Karpas-422 (cell line): ENCODE measurements at places on chromosomes 1 and 21. TPM values are rescaled to one million over a fixed set of nuclear protein-coding genes. Genes with fewer than 3 reads are reported as not detected.

DNA sequence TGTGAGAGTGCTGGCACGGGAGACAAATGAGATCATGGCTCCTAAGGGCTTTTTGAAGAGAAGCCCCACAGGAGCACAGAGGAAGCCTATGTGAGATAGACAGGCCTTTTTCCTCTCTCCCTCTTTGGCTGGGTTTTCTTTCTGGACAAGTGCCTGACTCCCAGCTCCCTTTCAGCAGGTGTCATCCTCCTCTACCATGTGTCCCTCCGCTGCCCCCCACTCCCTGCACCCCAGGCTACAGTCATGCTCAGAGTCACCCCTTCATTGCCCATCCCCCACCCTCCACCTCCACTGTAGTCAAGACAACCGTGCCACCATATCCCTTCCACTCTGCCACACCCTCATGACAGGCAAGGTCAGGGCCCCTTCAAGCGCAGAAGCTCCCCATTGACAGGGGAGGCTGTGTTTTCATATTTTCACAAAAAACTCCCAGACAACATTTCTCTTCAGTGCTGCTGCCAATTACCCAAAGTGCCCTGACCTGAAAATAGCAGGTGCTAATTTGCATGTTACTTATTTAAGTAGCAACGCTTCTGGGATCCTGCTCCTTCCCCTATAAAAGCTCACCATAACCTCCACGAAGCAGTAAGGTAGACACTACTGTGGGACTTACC, 92.1 kb upstream of the IPO9 start:
- H3K36me3 ChIP-seq, result no peaks in the 10 kb centered on the region
- no peaks in the 10 kb centered on the region for H3K27me3 ChIP-seq
- peaks cover 24% of the 10 kb centered on the region for H3K4me1 ChIP-seq
- DNase-seq, result no peak
- no peak overlapping the region for H3K27ac ChIP-seq

DNA sequence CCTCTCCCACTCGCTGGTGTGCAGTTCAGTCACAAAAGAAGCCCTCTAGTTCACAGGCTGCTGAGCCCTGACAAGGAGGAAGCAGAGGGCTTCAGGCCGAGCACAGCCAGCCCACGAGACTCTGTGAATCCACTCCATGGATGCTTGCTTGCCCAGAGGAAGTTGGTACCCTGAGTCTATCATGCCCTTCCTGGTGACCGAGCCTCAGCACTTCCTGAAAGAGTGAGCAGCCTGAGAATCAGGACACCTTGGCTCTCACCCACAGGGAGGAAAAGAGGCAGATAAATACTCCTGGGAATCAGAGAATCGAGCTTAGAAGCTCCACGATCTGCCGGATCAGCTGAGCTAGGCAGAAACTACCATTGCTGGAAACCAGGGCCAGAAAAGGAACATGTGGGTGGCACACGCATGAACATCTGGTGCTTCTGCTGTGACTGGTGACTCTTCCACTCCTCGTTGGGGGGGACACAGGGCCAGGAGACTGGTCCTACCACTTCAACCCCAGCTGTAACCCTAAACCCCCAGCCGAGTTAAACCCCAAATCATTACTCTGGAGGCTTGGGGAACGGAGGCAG, 376.3 kb upstream of the CAMK1G start:
- no peak for DNase-seq
- H3K4me3 ChIP-seq, result no peak overlapping the region
- no peaks in the 10 kb centered on the region for H3K27me3 ChIP-seq
- H3K36me3 ChIP-seq, result no peaks in the 10 kb centered on the region

- H3K4me3 ChIP-seq, result peak within 1 kb of the TSS; percentile 75
- peak within 1 kb of the TSS; percentile 95 for H3K27ac ChIP-seq
- peak; percentile 91 for DNase-seq
- H3K4me1 ChIP-seq, result peaks cover 61% of the 10 kb centered on the region
- H3K36me3 ChIP-seq, result peaks cover 41% of the 10 kb centered on the region
Observed at GRCh38 chr1:157819896-157820295, at the start of gene FCRL1. Gene FCRL1 (minus strand): TSS chr1:157820120. CDS start chr1:157820037, 83 bp downstream.

GRCh38 chr21:33844104-33844889, 71.3 kb downstream of the ATP5PO start:
- H3K36me3 ChIP-seq, result no peaks in the 10 kb centered on the region
- no peak for DNase-seq
- H3K27me3 ChIP-seq, result no peaks in the 10 kb centered on the region
- H3K4me3 ChIP-seq, result no peak overlapping the region
- H3K4me1 ChIP-seq, result peaks cover 9% of the 10 kb centered on the region

GRCh38 chr21:44425895-44426662, 29.2 kb upstream of the LRRC3 start:
- no peak overlapping the region for H3K4me3 ChIP-seq
- H3K27me3 ChIP-seq, result no peaks in the 10 kb centered on the region
- DNase-seq, result no peak
- no peaks in the 10 kb centered on the region for H3K4me1 ChIP-seq

GRCh38 chr1:151282883-151283725, 1.0 kb downstream of the ZNF687 start:
- H3K27me3 ChIP-seq, result no peaks in the 10 kb centered on the region
- H3K4me3 ChIP-seq, result peak overlapping the region; percentile 80
- H3K27ac ChIP-seq, result peak overlapping the region; percentile 85
- H3K36me3 ChIP-seq, result peaks cover 6% of the 10 kb centered on the region; the same call in 1 of the 2 replicates
- peaks cover 20% of the 10 kb centered on the region for H3K4me1 ChIP-seq

DNA sequence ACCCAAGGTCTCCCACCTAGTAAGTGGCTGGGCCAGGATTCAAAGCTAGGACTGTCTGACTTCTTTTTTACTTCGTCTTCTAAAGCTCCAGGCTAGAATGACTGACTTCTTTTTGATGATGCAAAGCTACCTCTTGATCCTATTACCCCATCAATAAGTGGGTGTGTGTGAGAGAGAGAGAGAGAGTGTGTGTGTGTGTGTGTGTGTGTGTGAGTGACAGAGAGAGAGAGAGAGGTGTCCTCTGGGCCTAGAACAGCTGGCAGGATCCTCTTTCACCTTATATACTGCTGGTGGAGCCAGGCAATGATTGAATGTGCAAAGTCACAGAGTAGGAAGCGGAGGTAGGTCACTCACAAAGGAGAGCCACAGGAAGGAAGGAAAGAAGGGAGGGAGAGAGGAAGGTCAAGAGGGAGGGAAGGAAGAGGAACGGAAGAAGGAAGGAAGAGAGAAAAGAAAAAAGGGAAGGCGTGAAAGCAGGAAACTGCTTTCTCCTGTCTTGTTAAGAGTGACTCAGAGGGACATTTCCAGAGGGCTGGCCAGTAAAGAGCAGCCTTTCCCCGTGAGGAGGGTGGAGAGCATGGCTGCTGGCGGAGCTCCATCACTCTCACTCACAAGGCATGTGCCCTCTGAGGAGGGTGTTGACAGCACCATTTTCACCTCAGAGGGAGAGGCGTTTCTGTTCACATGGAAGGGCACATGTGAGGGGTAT, 68.9 kb downstream of the CDC7 start:
- H3K4me1 ChIP-seq, result 0 out of 2 replicates have a peak, but pooled peaks cover 5% of the 10 kb centered on the region
- DNase-seq, result no peak
- no peak overlapping the region for H3K4me3 ChIP-seq
- H3K36me3 ChIP-seq, result no peaks in the 10 kb centered on the region
- no peak overlapping the region for H3K27ac ChIP-seq

DNA sequence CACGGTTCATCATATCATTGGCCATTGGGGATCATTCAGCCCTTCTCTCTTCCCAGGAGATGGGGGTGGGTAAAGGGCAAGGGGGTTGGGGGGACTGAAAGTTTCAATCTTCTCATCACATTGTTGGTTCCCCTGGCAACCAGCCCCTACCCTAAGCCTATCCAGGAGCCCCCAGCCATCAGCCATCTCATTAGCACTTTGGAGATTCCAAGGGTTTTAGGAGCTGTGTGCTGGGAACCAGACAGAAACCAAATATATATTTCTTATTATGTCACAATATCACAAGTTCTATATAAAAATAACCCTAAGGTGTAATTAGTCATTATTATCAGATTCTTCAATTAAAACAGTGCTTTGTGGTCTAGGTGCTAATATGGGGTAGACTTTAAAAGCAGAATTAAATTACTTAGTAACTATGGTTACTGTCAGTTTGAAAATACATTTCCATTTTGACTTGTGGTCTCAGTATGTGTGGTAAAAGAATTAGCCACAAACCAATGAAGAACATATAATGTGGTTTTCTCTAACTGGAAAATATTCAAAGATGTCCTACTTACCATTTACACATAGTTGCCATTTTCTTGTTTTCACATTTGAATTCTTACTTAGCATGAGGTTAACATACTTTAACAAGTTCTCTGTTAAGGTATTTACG, 28.1 kb downstream of the IL23R start:
- no peak overlapping the region for H3K4me3 ChIP-seq
- H3K27ac ChIP-seq, result no peak overlapping the region
- no peaks in the 10 kb centered on the region for H3K27me3 ChIP-seq
- H3K4me1 ChIP-seq, result peaks cover 3% of the 10 kb centered on the region

DNA sequence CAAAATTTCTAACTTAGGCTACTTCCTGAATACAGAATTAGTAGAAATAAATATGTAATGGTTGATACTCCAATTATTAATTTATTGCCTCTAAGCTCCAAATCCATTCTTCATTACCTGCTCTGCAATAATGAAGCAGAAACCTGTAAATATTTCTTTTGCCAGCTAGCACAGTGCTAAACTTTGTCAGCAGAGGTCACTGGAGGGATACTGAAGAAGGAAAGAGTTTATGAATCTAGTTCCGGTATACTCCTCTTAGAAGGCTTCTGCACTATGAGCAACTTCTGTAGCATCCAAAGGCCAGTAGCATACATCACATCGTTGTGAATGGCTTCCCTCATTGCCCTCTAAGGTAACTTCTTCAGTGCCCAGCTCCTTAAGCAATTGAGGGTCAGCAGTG, 81.0 kb upstream of the LHX8 start:
- H3K36me3 ChIP-seq, result no peaks in the 10 kb centered on the region
- H3K27me3 ChIP-seq, result no peaks in the 10 kb centered on the region
- no peaks in the 10 kb centered on the region for H3K4me1 ChIP-seq
- DNase-seq, result peak; percentile 75
- H3K27ac ChIP-seq, result no peak overlapping the region
- H3K4me3 ChIP-seq, result no peak overlapping the region

- DNase-seq, result no peak
- no peak overlapping the region for H3K27ac ChIP-seq
- no peaks in the 10 kb centered on the region for H3K36me3 ChIP-seq
- H3K4me3 ChIP-seq, result no peak overlapping the region
- H3K27me3 ChIP-seq, result no peaks in the 10 kb centered on the region
Observed at GRCh38 chr1:193525411-193525810, 339.0 kb upstream of the B3GALT2 start.

GRCh38 chr1:110492573-110492972, 26.4 kb downstream of the KCNA10 start:
- H3K27me3 ChIP-seq, result no peaks in the 10 kb centered on the region
- no peak overlapping the region for H3K4me3 ChIP-seq
- no peaks in the 10 kb centered on the region for H3K4me1 ChIP-seq
- no peak for DNase-seq

- H3K4me1 ChIP-seq, result no peaks in the 10 kb centered on the region
- DNase-seq, result no peak
- no peak overlapping the region for H3K4me3 ChIP-seq
- no peaks in the 10 kb centered on the region for H3K27me3 ChIP-seq
- H3K36me3 ChIP-seq, result no peaks in the 10 kb centered on the region
Observed at GRCh38 chr21:15309022-15309590, 244.3 kb upstream of the NRIP1 start.

DNA sequence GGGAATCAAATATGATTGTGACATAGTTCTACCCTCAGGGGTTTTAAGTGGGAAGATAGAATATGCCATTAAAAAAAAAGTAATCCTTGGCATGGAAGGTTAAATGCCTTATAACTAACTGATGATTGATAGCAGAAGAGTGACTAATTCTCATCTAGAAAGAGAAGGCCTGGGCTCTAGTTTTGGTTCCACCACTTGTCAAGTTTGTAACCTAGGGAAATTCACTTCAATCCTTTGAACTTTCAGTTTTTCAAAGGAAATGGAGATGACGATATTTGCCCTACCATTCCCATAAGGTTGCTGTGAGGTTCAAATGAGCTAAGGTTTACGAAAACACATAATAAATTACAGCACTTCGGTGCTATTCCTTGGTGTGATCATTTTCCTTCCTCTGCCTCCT, 88.5 kb downstream of the GPR88 start:
- peak; percentile 26 for DNase-seq
- no peak overlapping the region for H3K27ac ChIP-seq
- no peak overlapping the region for H3K4me3 ChIP-seq

GRCh38 chr1:110637475-110637874, 31.3 kb upstream of the KCNA2 start:
- H3K4me3 ChIP-seq, result no peak overlapping the region
- no peaks in the 10 kb centered on the region for H3K27me3 ChIP-seq
- H3K27ac ChIP-seq, result no peak overlapping the region
- H3K4me1 ChIP-seq, result no peaks in the 10 kb centered on the region
- no peak for DNase-seq

DNA sequence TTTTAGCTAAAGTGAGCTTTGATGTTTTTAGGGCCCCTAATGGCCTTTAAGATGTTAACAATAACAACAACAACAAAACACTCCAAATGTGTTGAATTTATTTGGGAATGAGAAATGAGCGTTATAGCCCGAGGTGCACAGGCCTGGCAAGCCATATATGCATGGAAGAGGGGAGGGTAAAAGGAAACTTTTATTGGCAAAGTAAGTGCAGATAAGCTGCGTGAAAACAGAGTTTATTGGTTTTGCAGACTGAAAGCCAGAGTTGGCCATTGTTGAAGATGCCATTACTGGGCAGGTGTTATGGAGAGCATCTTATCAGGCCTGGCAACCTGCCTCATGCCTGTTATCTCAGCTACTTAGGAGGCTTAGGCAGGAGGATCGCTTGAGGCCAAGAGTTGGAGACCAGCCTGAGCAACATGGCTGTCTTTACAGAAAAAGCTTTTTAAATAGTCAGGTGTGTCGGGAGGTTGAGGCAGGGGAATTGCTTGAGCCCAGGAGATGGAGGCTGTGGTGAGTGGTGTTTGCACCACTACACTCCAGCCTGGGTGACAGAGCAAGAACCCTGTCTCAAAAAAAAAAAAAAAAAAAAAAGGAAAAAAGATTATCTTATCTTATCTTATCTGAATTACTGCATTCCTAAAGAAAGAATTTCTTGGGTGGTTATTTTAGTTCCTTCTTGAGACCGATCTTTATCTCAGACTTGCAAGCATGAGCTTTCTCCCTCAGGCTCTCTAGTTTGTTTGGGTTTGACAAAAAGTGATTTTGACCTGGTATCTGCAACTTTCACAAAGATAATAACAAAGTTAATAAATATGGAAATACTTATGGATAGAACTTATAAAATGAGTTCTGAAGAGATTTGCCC, 1.7 kb downstream of the PATJ start:
- no peaks in the 10 kb centered on the region for H3K36me3 ChIP-seq
- peaks cover 5% of the 10 kb centered on the region for H3K4me1 ChIP-seq
- H3K27me3 ChIP-seq, result no peaks in the 10 kb centered on the region
- no peak for DNase-seq
- H3K27ac ChIP-seq, result no peak overlapping the region
- H3K4me3 ChIP-seq, result no peak overlapping the region

- H3K36me3 ChIP-seq, result no peaks in the 10 kb centered on the region
- H3K27me3 ChIP-seq, result no peaks in the 10 kb centered on the region
- H3K27ac ChIP-seq, result no peak overlapping the region
Observed at GRCh38 chr1:212512816-212513559, 80.3 kb downstream of the NENF start.

The PRRX1 gene
- not detected in 2 replicates for total RNA-seq

The AGO4 gene
- 7.6 and 9.8 TPM in 2 replicates for total RNA-seq

The B3GALT2 gene
- total RNA-seq, result not detected in 2 replicates

The HORMAD1 gene
- total RNA-seq, result 0.51 and 2.8 TPM in 2 replicates

The KIAA0040 gene
- 48.5 and 86.6 TPM in 2 replicates for total RNA-seq

The LAPTM5 gene
- 117 and 184 TPM in 2 replicates for total RNA-seq
